ENCODE measurements at places on chromosomes 3 and 15. TPM values are rescaled to one million over a fixed set of nuclear protein-coding genes. Genes with fewer than 3 reads are reported as not detected.

- no peak for DNase-seq
Observed at GRCh38 chr15:41957021-41957897, 15.1 kb downstream of the EHD4 start.

DNA sequence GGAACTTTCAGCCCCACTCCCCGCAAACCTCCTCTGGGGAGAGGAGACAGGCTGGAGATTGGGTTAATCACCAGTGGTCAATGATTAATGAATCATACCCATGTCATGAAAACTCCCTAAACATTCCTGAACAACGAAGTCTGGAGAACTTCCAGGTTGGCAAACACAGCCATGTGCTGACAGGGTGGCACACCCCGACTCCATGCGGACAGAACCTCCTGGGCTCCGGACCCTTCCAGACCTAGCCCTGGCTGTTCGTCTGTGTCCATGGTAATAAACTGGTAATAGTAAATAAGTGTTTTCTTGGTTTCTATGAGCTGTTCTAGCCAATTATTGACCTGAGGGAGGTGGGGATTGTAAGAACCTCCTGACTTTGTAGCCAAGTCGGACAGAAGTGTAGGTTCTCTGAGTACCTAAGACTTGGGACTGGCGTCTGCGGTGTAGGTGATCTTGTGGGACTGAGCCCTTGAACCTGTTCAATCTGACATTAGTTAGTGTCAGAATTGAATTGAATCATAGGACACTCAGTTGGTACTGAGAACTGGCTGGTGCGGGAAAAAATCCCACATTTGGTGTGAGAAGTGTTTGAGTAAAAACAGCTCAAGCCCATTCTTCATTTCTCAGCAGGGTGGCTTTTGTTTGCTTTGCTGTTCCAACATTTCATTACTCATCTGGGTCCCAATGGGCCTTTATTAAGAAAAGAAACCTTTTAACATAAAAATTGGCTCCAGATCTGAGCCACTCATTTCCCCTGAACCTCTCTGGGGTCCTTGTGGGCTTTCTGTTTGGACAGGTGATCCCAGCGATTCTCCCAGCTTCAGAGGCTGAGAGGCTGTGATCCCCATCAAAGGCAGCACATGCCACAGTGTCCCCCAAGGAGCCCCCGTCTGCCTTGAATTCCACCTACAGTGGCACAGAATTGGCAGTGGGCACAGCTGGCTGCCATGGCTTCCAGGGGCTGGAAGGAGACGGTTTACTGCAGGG, 151.0 kb downstream of the TJP1 start:
- DNase-seq: no peak

- no peak for DNase-seq
Observed at GRCh38 chr3:8647137-8647985, 2.8 kb upstream of the SSUH2 start.

- DNase-seq: no peak
Observed at GRCh38 chr3:113263778-113264177, 52.4 kb downstream of the BOC start.

DNA sequence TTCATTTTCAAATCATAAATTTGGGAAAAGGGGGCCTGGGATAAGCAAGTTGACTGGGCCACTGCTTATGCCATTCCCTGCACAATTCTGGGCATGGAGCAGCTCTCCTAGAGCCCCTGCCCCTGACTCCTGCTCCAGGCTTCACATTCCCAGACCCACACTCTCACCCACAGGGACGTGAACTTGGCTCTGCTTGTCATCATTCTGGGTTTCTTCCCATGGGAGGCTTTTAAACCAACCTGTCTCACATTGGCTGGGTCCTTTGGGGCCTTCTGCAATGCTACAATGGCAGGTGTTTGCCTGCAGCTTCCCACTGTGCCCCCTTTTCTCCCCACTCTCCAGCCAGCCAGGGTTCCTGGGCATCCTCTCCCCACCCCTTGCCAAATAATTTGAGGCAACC, 49.1 kb downstream of the CYP19A1 start:
- no peak for DNase-seq

MUC20 gene
- 0.23 TPM for total RNA-seq

HYAL1 gene
- total RNA-seq: 6.2 TPM
